ENCODE measurements at places on chromosomes 4 and X.

DNA sequence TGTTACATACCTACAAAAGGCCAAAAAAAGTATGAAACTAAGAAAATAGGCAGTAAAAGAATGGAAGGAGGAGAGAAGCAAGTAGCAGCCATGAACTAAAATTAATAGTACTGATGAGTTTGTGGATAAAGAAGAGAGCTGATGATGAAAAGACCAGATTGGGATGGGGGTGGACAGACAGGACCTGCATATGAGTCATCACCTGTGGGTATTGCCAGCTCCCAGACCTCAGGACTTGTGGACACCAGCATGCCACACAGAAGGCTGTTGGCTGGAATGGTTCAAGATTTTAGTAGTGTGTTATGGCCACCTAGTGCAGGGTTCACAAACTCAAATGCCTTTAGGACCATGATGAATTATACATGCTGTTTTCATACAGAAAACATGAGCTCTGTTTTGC, 58.9 kb downstream of the ARX start:
- DNase-seq: no peak

DNA sequence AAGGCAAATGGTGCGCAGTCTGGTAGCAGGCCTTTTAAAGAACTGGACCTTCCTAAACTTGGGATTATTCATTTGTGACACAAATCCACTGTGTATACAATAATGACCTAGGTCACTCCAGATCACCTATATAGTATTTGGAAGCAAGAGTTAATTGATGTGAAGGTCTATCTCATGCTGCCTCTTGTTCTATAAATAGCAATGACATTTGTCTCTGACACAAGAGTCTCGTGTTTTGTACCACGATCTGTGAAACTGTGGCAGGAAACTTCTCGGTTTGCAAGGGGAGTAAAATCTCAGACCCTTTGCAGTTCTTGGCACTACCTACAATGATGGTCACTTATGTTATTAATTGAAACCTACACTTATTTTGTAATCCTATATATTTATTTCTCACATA, 1408.4 kb downstream of the PCDH7 start:
- no peak for DNase-seq

DNA sequence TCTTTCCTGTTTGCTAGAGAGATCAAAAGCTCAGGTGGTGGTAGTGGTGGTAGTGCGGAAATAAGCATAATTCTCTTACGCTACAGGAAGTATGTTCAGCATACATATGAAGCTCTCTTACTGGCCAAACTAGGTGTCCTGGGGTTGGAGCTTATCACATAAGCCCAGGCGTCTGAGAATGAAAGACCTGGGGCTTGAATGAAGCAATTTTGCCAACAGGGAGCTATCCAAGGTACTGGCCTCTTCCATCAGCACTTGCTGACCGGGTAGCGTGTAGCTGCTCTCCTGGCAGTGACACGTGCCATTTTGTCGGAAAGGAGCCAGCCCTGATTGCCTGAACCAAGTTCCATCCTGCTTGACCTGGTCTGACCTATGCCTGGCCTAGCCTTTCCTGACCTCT, 65.9 kb upstream of the HPF1 start:
- no peak for DNase-seq

- DNase-seq: no peak
Observed at GRCh38 chrX:7143941-7144525, 3.5 kb upstream of the STS start.

Measured in T-helper 22 cell (primary cell).